ENCODE measurements at places on chromosomes 1 and 21. TPM values are rescaled to one million over a fixed set of nuclear protein-coding genes. Genes with fewer than 3 reads are reported as not detected.

Gene NUAK2
- 0.70 TPM for total RNA-seq

Gene TFF2
- total RNA-seq, result not detected

Gene OR2L5
- not detected for total RNA-seq

Gene UMODL1
- total RNA-seq, result under 0.01 TPM

Gene TIAM1
- 0.75 TPM for total RNA-seq

Gene OR2L8
- not detected for total RNA-seq

Gene SHE
- total RNA-seq, result under 0.01 TPM

Gene LCK
- not detected for total RNA-seq

Gene PKLR
- not detected for total RNA-seq

Gene SLC44A5
- under 0.01 TPM for total RNA-seq

Gene NUDT4B
- total RNA-seq, result 17.3 TPM

Gene NHLH1
- total RNA-seq, result not detected

Gene IL22RA1
- total RNA-seq, result not detected

Gene SLC41A1
- total RNA-seq, result 8.4 TPM

Gene TSACC
- not detected for total RNA-seq

Gene PDC
- total RNA-seq, result 0.53 TPM

Gene PROX1
- under 0.01 TPM for total RNA-seq

Gene SLAMF8
- total RNA-seq, result not detected

Gene HCRTR1
- not detected for total RNA-seq

Gene RGS13
- total RNA-seq, result not detected

Gene TRAF3IP3
- total RNA-seq, result not detected

Gene IGFN1
- not detected for total RNA-seq

Gene C1orf226
- not detected for total RNA-seq

Gene MYOM3
- total RNA-seq, result 0.23 TPM

Gene RAB3B
- total RNA-seq, result 3.7 TPM

Gene RPE65
- not detected for total RNA-seq

Gene SPOCD1
- total RNA-seq, result 7.0 TPM

Gene OR2L3
- not detected for total RNA-seq

Gene NRIP1
- total RNA-seq, result 11.0 TPM

Gene GIPC2
- 0.59 TPM for total RNA-seq

Gene VAMP4
- 3.5 TPM for total RNA-seq

Gene CELA2B
- total RNA-seq, result not detected

Gene TRIM58
- total RNA-seq, result not detected

Gene WARS2
- 17.8 TPM for total RNA-seq

Gene COL9A2
- 0.59 TPM for total RNA-seq

Gene CHIA
- total RNA-seq, result not detected

Gene NPR1
- 19.8 TPM for total RNA-seq

Gene KCNE2
- not detected for total RNA-seq

Gene SLC16A4
- total RNA-seq, result 10.3 TPM

Gene ASCL5
- not detected for total RNA-seq

Gene C8A
- total RNA-seq, result not detected

Gene DYNLT5
- total RNA-seq, result 0.15 TPM

Gene BEND5
- total RNA-seq, result 0.35 TPM

Gene ZNF593OS
- not detected for total RNA-seq

Gene SZT2
- 34.6 TPM for total RNA-seq

Gene PPFIA4
- total RNA-seq, result 22.6 TPM

Gene SPRR5
- not detected for total RNA-seq

Gene SFN
- 2.3 TPM for total RNA-seq

Gene CA6
- total RNA-seq, result not detected

Gene COL11A1
- total RNA-seq, result 6.7 TPM

Gene KRTAP11-1
- not detected for total RNA-seq

Gene PRDM16
- total RNA-seq, result 11.4 TPM

Gene RALGPS2
- 7.2 TPM for total RNA-seq

Gene PODN
- total RNA-seq, result 4.1 TPM

Gene PRRX1
- total RNA-seq, result 167 TPM

All from smooth muscle cell of the coronary artery (primary cell).